ENCODE measurements at places on chromosomes 1 and 21.

DNA sequence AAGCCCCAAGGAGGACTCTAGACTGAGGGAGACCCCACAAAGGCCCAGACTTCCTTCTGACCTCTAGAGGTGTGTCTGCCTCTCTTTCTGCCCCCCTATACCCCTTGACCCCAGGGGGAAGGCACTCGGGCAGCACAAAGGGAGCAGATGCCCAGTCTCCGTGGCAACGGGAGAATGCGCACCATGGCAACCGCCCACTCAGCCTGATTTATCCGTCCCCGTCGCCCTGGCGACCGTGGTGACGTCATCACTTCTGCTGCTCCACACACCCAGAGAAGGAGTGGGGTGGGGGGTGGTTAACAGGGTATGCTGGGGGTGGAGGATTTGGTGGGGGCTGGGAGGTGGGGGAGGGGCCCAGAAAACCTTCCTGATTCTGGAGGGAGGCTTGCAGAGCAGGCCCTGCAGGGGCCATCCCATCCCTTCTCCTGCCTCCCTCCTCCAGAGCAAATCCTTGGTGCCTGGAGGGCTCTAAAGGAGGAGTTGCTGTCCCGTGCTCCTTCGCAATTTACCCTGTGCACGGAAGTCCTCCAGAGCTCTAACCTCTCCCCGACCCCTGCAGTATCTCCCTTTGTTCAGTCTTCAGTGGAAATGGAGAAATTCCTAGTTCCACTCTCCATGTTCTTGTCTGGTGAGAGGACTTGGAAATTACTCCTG is 6.3 kb downstream of the CELF3 start:
- peak; percentile 33 for DNase-seq

DNA sequence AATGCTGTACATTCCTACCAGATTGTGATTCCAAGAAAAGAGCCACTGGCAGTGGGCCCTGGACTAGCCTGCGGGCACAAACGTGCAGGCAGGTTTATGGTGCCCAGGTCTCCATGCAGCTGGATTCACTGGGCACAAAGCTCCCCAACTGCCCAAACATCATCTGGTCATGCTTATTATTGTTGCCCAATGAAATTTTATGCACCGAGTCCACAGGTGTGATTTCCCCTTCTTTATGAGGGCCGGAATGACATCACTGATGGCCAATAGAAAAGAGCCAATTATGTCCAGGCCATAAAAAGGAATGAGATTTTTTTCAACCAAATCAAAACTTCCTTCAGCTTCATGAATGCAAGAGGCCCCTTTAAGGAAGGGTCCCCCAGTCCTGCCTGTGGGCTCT is 66.2 kb downstream of the ERI3 start:
- DNase-seq: no peak

DNA sequence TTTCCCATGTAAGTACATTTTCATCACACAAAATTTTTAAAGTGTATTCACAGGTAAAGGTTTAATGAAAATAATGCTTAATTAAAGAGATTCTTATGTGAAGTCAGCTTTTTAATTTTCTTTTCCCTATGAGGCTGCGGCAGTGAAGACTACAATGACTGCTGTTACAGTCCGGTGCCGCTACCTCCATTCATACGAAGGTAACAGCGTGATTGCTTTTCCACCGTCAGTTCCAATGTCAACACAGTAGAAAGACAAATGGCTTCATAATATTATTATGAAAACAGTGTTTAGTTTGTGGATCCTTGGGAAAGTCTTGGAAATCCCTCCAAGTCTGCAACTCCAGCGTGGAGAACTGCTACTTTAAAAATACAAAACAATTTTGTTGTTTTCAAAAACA is 254.9 kb upstream of the NRIP1 start:
- no peak for DNase-seq

DNA sequence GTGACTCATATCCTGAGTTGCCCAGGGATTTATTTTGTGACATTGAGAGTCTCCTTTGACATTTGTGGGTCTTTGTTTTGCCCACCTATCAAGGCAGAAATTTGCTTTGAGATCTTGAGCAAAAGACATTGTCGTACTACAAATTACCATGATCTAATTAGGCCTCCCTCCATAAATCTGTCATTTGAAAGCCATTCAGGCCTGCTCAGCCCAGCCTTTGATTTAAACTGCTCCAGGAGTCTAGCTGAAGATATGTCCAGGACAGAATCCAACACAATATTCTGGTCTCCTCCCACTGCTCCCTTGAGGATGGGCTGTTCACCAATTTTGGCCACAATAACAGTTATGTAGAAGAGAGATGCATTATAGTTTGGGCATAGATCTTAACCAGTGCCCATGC is 86.7 kb downstream of the PROX1 start:
- DNase-seq: no peak

- DNase-seq: no peak
Observed at GRCh38 chr21:16842696-16843035, 670.2 kb upstream of the CXADR start.

DNA sequence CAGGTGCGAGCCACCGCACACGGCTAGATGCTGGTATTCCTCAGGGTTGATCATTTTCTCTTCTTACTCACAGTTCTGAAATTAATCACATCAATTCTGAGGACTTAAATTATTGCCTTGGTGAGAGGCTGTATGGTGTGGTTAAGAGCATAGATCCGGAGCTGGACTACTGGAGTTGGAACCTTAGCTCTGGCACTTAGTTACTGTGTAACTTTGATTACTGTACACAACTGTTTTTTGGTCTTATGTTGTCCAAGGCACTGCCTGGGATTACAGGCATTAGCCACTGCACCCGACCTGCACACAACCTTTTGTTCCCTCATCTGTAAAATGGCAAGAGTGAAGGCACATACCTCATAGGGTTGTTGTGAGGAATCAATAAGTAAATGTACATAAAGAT is 25.6 kb upstream of the THRAP3 start:
- DNase-seq: no peak

- no peak for DNase-seq
Observed at GRCh38 chr21:42305707-42306147, 9.5 kb downstream of the TFF3 start.

DNA sequence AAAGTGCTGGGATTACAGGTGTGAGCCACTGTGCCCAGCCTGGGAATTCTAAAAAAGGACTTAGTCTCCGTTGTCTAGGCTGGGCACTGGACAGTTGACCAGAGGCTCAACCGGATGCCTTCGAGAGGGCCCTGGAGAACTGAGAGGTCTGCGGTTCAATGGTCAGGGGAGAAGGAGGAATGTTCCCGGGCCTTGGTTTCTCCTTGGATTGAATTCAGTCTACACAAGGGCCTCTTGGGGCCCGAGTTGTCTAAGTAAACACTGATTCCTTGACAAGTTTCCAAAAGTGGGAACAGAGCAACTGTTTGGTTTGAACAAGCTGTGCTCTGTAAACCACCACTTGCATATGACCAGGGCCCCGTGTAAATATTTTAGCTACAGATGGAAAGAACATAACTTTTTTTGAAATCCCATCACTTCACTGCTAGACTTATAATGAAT is 29.1 kb upstream of the CAPZB start:
- no peak for DNase-seq

DNA sequence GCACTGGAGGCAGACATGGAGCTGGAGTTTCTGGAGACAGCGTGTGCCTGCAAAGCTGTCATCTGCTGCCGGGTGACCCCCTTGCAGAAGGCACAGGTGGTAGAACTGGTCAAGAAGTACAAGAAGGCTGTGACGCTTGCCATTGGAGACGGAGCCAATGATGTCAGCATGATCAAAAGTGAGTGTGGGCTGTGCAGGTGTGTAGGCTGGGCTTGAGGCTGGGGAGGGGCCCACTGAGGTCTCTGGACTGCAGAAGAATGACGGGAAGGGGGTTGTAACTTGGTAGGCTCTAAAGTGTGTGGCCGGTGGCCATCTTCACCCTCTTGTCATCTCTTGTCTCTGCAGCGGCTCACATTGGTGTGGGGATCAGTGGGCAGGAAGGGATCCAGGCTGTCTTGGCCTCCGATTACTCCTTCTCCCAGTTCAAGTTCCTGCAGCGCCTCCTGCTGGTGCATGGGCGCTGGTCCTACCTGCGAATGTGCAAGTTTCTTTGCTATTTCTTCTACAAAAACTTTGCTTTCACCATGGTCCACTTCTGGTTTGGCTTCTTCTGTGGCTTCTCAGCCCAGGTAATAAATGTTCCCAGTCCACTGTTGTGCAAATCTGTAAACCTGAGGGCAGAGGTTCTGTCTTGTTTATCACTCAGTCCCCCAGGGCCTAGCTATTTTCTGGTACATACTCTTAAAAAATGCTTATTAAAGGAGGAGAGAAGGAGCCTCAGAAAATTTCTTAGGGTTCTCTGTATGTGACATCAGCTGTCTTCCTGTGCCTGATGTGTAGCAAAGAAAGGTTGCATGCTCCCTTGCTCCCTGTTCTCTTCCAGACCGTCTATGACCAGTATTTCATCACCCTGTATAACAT is 19.9 kb downstream of the ATP8B2 start:
- DNase-seq: no peak

DNA sequence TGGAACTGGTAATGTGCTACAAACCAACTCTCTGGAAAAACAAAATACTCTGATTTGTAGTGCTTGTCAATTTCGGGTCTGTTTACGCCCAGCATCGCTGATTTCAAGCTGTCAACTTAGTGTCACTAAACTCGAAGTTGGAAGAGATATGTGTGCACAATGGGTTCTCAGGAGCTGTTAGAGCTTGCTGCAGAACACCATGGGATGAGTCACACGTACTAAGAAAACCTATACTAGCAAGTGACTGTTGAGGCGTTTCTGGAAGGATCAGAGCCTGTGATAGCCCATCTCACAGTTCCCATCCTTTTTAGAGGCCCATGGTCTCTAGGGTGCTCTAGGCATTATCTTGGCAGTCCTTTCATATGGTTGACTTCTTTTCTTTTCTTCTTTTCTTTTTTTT is 14.3 kb downstream of the GMEB1 start:
- DNase-seq: no peak

DNA sequence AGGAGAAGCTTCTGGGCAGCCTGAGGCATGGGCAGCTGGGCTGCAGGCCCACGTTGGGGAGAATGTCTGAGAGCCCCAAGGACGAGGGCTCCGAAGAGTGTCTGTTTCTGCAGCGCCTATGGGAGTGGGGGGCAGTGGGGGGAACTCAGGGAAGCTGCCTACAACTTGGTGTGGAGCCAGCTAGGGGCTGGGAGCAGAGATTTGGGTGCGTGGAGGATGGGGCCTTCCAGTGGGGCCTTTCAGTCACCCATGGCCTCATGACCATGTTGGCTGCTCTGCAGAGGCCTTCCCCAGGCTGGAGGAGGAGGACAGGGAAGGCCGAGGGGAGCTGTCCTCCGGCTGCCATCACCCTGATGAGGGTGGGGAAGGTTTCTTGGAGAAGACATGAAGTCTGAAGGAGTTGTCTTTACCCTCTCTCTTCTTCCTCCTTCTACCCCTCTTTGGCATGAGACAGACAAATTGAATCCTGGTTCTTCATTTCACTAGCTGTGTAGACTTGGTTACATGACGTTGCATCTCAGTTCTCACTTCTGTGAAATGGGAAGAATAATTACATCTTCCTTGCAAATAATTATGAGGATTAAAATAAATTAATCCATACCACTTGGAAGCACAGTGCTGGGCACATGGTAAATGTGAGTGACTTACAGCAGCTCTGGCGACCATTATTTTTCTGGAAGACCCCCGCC is 8.3 kb downstream of the PPFIA4 start:
- DNase-seq: no peak

- no peak for DNase-seq
Observed at GRCh38 chr1:93549811-93550210, 101.9 kb downstream of the FNBP1L start.

DNA sequence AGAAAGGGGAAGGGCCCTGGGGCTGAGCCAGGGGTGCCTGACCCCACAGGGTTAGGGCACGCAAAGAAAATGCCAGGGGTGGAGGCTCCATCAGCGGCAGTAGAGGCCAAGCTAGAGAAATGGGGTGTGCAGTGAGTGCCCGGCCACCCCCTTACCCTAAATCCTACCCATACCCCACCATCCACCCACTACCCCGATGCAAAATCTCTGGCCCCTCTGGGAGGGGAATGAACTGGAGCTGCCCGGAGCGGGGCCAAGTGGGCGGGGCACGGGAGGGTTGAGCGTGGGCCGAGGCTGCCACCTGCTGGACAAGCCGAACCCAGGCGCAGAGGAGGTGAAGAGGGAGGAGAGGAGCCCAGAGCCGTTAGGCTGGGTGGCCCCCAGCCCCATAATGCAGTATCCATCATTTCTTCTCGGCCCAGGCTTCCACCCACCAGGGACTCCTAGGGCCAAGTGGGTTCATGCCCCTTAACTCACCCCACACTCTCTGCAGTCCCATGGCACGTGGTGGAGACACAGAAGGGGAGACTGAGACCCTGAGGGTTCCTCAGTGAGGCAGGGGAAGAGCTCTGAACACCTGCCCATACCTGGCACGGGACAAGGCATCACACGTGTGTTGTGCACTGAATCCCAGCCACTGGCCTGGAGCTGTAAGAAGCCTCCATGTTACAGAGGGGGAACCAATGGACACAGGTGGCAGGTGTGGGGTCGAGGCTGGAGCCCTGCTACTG is 1.4 kb upstream of the C1QC start:
- peak; percentile 6 for DNase-seq

DNA sequence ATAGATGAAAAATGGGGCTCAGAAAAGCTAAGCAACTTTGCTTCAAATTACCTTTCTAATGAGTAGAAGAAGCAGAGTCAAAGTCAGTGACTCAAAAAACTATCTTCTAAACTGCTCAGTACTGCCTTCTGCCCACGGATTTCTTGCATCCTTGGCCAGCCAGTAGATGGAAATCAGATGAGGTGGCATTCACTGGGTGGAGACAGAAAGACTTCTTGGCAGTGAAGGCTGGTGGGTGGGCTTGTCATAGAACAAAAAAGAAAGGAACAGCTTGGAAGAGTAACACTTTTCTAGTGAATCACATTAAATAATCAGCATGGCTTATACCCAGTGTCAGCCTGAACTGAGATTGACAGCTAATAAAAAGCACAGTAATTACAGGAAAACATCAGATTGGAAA is 170.7 kb downstream of the ST6GALNAC5 start:
- no peak for DNase-seq

- no peak for DNase-seq
Observed at GRCh38 chr1:94620345-94621031, 78.9 kb upstream of the F3 start.

DNA sequence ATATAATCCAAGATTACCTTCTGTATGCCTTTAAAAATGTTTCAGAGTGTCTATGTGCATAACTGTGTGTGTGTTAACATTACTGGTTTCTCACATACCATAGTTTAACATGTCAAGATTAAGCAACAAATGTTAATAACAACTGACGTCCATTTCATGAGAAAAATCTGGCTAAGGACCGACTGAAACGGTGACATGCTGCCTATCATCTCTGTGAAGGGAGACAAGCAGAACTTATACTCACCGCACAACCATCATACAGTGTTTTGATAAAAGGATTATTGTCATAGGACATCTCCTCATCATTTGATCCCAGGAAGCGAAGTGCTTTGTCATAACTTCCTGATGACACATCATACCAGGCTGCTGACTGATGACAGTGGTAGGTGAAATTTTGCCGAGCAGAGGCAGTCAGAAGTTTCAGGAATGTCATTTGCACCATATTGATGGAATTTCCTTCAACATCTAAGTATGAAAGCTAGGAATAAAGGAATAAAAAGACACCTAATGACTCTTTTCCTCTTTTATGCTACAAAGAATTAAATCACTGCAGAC is 228.8 kb downstream of the COL11A1 start:
- DNase-seq: no peak

All from cerebellar nuclear complex (tissue), 1 donor.